ENCODE measurements at places on chromosomes 5 and 9. TPM values are rescaled to one million over a fixed set of nuclear protein-coding genes. Genes with fewer than 3 reads are reported as not detected.

The FOXD4 gene
- 1.5 TPM for total RNA-seq

The ADGRD2 gene
- not detected for total RNA-seq

The ARHGEF37 gene
- 7.6 TPM for total RNA-seq

The NCS1 gene
- total RNA-seq, result 55.7 TPM

The SPAG8 gene
- 2.9 TPM for total RNA-seq

The OTP gene
- total RNA-seq, result not detected

DNA sequence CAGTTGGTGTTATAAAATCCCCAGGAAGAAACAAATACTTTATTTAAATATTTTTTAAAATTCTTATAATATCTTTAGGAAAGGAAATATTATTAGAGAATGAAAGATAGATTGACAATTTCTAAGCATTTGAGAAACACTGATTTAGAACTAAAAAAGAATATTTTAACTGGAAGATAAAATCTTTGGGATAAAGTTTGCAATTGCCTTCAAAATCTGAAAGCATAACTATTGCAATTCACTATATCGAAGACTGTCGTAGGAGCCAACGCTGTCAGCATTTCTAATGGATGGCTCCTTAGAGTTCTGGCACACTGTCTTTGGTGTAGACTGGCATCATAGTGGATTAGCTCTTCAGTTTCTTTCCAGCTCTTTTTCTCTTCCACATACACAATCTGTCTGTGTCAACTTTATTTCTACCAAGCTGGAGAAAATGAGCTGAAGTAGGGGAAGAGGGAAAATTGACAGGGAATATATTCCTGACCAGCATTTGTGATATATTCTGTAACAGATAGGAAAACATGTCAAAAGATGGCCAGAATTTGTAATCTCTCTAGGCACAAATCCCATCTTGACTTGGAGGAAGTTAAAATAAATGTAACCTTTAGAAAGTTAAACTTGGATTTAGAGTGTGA, 1561.4 kb downstream of the MAT2B start:
- no peak for DNase-seq

- no peak for DNase-seq
Observed at GRCh38 chr9:4346131-4346530, 46.3 kb upstream of the GLIS3 start.

GRCh38 chr5:120614531-120615180, 150.6 kb downstream of the PRR16 start:
- peak; percentile 82 for DNase-seq

DNA sequence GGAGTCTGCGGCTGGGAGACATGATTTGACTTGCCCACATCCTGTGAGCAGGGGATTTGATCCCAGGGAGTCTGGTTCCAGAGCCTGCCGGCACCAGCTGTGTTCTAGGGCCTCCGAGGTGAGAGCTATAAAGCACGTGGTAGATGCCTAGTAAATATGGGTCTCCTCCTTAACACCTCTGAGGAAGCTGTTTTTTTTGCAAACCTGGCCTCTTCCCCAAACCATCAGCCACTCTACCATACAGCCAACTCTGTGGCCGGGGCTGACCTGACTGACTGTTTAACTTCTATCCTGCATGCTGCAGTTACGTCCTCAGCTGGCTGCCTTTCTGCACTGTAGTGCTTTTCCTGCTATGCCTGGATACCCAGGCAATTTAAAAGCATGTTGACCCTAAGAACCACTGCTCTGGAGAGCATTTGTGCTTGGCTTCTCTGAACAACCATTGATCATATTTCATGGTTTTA, 220.5 kb downstream of the SLIT3 start:
- no peak for DNase-seq

DNA sequence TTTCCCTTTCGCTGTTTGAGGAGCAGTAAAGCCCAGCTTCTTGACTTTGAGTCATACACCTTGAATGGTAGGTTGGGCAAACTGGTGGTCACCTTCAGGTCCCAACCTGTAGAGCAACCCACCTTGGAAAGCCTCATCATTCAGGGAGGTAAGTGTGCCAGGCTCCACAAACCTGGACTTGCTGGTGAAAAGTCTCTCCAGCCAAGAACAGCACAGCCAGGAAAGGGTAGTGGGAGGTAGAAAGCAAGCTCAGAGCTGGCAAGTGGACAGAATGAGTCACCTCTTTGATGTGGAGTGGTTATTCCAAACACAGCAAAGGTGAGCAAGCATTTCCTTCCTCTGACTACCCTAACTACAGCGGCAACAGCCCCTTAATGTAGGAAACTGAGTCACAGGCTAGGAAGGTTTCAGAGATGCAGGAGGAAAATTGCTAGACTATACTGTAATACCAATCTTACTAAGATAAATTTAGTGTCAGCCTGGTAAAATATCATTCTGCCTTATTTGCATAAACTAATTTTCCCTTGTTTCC, 117.5 kb upstream of the MTAP start:
- peak; percentile 64 for DNase-seq

GRCh38 chr5:2181149-2181548, 298.4 kb upstream of the IRX4 start:
- no peak for DNase-seq

DNA sequence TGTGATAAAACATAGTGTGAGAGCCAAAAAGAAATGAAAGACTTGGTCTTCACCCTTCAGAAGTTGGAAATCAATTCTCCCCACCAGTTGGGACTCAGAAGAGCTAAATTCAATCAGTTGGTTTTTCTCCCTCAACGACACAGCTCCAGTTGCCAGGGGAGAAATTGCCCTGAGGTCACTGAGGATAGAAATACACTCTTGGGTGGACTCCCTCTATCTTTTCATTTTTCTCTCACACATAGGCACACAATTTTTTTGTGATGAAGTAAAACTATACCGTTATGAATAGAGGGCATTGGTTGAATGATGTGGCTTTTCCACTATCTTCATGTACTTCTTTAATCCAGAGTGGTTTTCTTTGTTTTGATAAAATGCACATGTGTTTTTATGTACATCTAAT, 80.2 kb downstream of the ZNF366 start:
- no peak for DNase-seq

GRCh38 chr5:58708456-58708855, 125.6 kb downstream of the RAB3C start:
- no peak for DNase-seq

DNA sequence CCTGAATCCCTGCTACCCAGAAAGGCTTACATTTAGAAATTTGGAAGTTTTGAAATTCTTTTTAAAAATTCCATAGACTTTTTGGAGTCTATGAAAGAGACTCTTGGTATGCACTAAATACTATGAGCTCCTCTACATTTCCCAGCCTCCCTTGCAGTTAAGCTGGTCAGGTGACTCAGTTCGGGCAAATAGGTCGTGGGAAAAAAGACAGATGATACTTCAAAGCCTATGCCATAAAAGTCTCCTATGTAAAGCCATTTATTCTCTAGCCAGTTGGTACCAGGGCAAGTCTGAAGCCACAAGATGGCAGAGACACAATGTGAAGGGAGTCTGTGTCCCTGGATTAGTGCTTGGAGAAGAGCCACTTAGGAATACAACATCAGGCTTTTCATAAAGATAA, 101.8 kb downstream of the BOD1 start:
- DNase-seq, result no peak

GRCh38 chr9:35844628-35845270, 15.7 kb downstream of the TMEM8B start:
- no peak for DNase-seq

GRCh38 chr5:18397891-18398290, 763.6 kb downstream of the TAF11L14 start:
- DNase-seq, result no peak

DNA sequence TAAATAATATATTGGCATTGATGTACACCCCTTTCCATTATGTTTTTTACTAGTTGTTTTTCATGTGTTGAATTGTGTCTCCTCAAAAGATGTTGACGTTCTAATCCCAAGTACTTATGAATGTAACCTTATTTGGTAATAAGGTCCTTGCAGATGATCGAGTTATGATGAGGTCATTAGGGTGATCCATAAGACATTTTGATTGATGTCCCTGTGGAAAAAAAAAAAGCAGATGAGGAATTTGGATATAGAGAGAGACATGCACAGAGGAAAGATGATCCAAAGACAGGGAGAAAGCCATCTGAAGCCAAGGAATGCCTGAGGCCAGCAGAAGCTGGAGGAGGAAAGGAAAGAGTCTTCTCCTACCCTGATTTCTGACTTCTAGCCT, 632.7 kb downstream of the TLR4 start:
- no peak for DNase-seq

GRCh38 chr5:25005431-25005830, 360.7 kb upstream of the CDH10 start:
- no peak for DNase-seq

- DNase-seq, result peak; percentile 78
Observed at GRCh38 chr9:34403554-34404380, 27.1 kb upstream of the MYORG start.

DNA sequence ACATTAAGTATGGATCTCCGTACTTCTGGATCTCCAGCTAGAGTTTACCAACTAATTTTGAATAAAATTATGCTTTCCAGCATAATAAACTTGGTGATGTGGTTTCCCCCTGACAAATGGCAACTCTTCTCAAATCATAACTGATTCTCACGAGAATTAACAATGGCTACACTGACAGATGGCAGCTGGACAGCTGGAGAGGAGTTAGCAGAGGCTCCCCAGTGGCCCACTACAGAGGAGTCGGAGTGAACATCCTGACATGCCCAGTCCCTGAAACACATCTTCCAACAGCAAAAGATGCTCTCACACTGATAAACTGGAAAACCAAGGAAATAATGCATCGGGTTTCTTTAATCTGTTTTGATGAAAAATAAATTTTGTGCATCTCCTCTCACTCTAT, 239.6 kb downstream of the MAN2A1 start:
- no peak for DNase-seq

DNA sequence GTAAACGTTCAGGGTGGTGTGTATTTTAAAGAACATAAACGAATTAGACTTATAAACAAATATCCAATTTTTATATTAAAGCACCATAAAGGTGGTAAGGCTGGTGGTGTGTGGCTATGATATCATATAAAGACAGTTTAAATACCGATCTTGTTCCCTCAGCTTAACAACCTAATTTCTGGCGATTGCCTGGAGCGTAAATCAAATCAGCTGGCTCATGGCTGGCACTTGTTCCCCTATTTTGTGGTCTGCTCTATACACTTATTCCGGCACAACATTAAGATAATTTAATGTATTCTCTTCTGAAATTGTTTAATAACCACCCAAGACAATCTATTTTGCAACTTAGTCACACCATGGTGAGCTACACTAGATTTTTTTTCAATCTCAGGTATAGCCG, 2.4 kb upstream of the HAPLN1 start:
- no peak for DNase-seq

DNA sequence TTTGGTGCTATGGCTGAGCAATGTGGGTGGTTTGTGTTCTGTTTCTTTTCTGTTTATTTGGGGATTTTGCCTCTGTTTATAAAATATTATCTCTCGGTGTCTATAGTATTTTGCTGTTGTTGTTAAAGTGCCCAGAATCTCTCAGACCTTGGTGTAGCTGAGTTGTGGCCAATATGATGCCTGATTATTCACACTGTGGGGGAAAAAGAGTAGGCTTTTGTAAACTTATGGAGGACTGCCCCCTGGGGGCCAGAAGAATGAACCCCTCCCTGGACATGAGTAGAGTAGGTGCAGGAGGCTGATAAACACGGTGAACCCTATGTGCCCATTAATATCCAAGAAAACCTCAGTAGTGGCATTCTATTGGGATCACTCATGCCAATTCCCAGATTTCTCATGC, 49.0 kb upstream of the DPYSL3 start:
- DNase-seq, result peak; percentile 88

GRCh38 chr5:43353668-43354067, 40.5 kb upstream of the HMGCS1 start:
- no peak for DNase-seq

- DNase-seq, result no peak
Observed at GRCh38 chr5:172931001-172931536, 28.2 kb upstream of the RPL26L1 start.

DNA sequence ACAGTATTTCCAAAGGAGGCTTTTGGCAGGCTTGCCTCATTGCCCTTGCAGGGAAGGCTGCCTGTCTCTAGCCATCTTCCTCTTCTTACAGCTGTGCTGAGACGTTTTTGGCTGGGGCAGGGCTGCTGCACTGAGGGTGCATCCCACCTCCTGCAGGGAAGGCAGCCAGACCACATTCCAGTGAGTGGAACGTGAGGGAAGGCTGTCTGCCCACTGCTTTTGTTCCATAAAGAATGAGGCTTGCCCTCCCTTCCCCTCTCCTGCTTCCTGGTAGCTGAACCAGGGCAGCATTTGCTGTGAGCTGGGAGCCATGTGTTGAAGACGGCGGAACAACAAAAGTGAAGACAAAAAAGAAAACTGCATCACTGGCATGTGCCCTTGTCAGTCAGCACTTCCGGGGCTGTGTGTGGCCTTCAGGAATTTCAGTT, 16.8 kb downstream of the MGAT1 start:
- peak; percentile 93 for DNase-seq

- DNase-seq, result peak; percentile 88
Observed at GRCh38 chr5:116454417-116454927, 120.2 kb downstream of the SEMA6A start.

DNA sequence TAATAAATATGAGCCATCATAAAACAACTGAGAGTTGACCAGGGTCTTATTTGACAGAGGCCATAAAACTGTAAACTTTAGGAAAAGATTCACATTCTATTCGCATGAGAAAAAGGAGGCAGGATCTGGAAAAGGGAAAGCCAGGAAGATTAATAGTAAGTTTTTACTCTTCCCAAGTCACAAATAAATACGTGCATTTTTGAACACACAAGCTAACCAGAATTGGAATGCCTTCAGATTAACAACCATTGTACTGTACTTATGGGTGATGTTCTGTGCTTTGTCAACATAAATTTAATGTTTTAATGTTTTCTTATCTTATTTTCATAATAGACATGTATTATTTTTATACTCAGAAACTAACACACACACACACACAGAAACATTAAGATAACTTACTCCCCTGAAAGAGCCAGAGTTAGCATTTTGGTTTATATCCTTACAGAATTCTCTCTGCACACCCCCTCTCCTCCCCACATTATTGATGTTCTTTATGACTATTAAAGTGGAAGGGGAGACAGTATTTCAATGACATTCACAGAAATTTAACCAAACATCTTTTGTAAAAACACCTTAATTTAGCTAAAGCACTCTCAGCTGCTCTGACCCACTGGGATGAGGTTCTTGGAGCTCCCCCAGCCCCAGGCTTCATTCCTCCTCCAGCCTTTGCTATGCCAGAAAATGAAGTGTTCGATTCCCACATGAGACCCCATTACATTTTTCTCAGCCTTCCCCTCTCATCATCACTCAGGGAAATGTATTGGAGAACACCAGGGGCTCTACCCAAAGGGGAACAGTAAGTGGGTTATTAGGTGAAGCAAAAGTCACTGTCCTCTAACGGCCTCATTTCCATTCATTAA, 155.5 kb downstream of the ESM1 start:
- DNase-seq, result no peak

All from cardiac muscle cell (in vitro differentiated cells and primary cell).